Spinal cord (tissue), 10 donors: ENCODE measurements at places on chromosomes 13 and 19.

- no peaks in the 10 kb centered on the region for H3K27me3 ChIP-seq
- H3K4me3 ChIP-seq: no peak overlapping the region
- no peak overlapping the region for H3K27ac ChIP-seq
- H3K36me3 ChIP-seq: no peaks in the 10 kb centered on the region
- H3K4me1 ChIP-seq: peaks cover 3% of the 10 kb centered on the region
Observed at GRCh38 chr13:73754727-73755292, 379.4 kb downstream of the KLF12 start.

- no peak for DNase-seq
- H3K36me3 ChIP-seq: peaks cover 51% of the 10 kb centered on the region
Observed at GRCh38 chr19:661427-662196, 1.4 kb downstream of the RNF126 start.

DNA sequence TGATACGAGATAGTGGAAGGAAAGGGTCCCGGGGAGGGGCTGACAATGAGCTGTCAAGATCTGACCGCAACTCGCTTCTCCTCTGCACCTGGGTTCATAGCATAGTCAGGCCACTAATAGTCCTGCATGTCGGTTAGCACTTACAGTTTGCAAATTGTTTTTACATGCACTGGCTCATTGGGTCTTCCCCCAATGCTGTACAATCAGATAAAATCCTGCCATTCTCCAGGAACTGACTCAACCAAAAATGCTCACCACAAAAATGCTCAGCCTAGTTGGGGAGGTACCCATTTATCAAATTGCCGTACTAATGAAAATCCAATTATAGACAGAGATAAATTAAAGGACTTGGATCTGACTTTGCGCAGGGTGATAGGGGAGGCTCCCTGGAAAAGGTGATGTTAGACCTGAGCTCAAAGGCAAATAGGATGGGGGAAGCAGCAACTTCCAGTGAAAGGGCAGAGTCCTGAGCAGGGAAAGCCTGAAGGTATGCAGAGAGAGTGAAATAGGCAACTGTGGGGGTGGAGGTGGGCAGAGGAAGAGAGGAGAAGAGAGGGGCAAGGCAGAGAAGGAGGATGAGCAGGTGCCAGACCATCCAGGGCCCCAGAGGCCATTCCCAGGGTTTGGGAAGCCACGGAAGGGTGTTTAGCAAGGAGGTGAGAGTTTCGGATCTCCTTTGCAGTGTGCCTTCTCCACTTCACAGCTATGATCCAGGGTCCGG lies 326.1 kb upstream of the TSHZ3 start:
- DNase-seq: no peak
- no peak overlapping the region for H3K27ac ChIP-seq
- H3K27me3 ChIP-seq: no peaks in the 10 kb centered on the region
- no peaks in the 10 kb centered on the region for H3K36me3 ChIP-seq
- H3K4me3 ChIP-seq: no peak overlapping the region
- H3K4me1 ChIP-seq: no peaks in the 10 kb centered on the region

DNA sequence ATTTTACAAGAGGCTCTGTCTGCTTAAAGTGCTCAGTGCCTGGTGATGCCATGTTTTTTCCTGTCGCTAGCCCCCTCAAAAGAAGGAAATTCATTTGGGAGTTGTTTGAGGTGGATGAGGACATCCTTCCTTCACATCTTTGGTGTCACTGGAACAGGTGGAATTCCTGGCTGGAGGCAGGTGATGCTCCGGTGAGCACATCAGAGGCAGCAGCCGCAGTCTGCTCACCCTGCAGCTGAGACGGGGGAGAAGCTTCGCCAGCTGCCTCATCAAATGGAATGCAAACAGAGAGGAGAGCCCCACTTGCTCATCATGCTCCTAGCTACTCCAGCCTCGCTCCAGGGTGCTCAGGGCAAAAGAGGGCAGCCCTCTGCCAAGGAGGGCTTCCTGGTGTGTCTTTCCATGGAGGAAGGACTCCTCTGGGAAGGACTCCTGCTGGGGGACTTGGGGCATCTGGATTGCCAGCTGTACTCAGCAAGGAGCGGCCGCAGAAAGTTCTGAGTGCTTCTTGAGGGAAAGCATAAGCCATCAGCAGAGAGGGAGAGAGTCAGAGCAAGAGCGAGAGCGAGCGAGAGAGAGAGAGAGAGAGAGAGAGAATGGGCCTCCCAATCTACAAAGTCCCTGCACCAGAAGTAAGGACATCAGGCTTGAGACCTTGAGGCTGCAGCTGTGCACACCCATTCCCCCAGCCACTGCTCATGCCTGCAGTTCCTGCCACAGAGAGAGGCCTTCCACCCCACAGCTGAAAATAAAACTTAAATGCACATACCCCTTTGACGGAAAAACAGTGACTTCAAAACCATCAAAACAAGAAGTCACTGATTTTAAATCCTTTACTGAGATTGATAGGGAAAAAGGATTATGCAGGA lies 74.3 kb upstream of the UBL3 start:
- no peaks in the 10 kb centered on the region for H3K36me3 ChIP-seq
- peak overlapping the region; percentile 62 for H3K27ac ChIP-seq
- no peak for DNase-seq
- H3K4me1 ChIP-seq: peaks cover 23% of the 10 kb centered on the region
- no peak overlapping the region for H3K4me3 ChIP-seq
- no peaks in the 10 kb centered on the region for H3K27me3 ChIP-seq

DNA sequence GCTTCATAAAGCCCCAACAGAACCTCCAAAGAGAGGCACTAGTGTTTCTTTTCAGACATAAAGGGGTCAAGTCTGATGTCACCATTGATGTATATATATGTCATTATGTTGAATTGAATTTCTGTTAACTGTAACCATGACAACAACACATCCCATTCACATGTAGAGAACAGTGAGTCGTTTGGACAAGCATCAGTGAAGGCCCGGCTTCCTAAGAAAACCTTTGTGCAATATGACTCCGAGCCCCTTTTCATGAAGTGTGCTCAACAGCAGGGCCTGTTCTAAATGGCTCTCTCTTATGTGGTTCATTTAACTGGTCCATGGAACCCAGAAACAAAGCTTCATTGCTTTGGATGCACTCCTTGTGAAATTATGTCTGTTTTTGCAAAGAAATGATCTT lies 67.2 kb upstream of the UBL3 start:
- DNase-seq: no peak
- H3K4me1 ChIP-seq: peaks cover 13% of the 10 kb centered on the region
- no peaks in the 10 kb centered on the region for H3K36me3 ChIP-seq
- H3K4me3 ChIP-seq: no peak overlapping the region
